ENCODE measurements at places on chromosomes 6 and 20.

GRCh38 chr6:108013787-108014439 lies 55.9 kb upstream of the SEC63 start:
- no peak for DNase-seq

DNA sequence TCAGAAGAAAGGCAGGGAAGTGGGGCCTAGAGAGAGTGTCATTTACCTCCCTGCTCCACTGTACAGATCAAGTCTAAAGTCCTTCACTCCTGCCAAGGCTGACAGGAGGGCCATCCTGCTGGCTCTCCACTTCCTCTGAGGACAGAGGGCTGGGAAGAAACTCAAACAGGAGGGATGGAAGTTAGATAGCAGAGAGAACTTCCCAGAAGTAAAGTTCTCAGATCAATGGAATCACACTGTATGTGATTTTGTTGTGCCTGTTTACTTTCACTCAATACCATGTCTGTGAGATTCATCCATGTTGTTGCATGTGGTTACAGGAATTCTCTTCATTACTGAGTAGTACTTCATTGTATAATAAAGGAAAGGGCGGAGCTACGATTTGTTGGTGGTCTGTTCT lies 32.3 kb upstream of the ZFAND3 start:
- no peak for DNase-seq

GRCh38 chr20:45823949-45824835 lies 2.9 kb downstream of the TNNC2 start:
- DNase-seq, result peak; percentile 49

GRCh38 chr6:68572525-68572924 lies 62.6 kb upstream of the ADGRB3 start:
- DNase-seq, result no peak

DNA sequence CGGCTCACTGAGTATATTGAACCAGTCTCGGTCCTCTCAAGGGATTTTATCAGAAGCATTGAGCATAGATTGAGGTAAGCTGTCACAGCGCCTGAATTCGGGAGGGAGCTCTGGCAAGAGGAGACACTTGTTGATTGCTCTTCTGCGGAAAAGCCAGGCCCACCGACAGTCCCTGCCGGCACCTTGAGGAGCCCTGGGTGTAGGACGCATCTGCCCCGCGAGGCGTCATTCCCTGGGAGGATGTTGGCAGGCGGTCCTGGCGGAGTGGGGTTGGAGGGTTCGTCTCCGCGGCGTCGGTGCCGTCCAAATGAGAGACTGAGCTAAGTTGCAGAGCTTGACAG lies 843 bp downstream of the FBXO9 start:
- DNase-seq, result no peak

GRCh38 chr6:167988945-167989841 lies 8.3 kb upstream of the KIF25 start:
- DNase-seq, result no peak

GRCh38 chr6:154908723-154909122 lies 86.4 kb upstream of the TIAM2 start:
- DNase-seq, result no peak

GRCh38 chr20:36572701-36573102 lies 695 bp upstream of the TGIF2 start:
- no peak for DNase-seq

- no peak for DNase-seq
These were observed 114.7 kb downstream of the PLCB1 start for GRCh38 chr20:8246716-8247115.

GRCh38 chr6:130424710-130425109 lies 58.9 kb downstream of the TMEM200A start:
- no peak for DNase-seq

DNA sequence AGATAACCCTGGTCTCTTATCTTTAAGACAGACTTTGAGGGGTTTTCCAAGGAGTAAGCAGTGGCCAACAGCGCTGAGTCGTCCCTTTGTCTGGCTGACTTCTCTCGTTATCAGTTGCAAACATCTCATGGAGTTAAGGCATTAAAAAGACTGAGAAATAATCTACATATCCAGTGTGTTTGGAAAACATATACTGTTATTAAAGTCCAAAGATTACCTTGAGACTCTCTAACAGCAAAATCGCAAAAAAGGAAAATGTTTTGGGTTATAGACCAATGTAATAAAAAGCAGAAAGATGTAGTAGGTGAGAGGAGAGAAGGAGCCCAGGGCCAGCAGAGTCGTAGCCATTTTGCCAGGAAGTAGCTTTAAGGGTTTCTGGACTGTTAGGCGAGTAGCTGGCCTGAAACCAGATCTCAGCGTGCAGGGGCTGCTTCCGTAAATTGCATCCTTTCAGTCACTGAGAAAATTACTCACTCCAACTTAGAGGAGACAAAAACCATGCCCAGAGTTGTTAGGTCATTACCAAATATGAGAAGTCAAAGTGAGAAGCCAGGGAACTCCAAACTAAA lies 24.6 kb downstream of the MYLK4 start:
- DNase-seq, result no peak

DNA sequence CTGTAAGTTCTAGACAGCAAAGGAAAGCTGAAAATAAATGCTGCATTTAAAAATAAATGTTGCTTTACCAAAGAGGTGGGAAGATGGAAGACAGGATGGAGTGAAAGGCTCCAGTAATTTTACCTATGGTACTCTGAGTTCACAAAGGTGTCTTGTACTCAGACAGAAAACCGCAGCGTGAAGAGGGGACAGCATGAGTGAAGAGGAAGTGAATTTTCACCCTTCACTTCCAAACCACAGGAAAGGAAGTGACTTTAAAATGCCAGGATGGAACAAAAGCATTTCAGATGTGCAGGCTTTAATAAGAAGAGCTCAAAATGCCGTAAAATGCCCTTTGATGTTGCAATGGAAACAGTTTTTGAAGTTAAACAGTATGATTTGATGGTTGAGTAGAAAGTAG lies 91.2 kb upstream of the TINAG start:
- DNase-seq, result no peak

DNA sequence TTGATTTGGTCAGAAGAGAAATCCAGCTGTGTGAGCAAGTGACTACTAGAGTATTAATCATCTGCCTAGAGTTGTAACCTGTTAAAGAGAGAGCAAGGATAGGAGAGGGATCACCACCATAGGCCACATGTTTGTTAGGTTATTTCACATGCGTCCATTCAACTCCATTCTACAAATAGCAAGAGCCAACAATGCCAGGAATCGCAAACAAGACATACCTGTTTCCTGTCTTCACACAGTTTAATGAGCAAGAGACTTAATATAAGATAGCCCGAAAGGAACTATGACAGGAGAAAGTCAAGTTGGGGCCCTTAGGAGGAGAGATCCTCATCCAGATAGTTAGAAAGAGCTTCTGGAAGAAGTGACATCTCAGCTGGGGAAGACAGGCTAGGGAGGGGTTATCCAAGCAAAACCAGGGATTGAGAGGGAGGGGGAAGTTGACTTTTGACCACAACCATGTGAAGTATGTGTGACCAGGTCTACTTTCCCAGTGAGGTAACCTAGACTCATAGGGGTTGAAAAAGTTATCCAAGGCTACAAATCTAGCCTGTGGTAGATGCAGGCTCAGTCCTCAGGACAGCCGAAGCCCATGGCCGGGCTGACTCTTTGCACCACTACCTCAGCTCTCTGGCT lies 147.4 kb downstream of the ALDH8A1 start:
- no peak for DNase-seq

GRCh38 chr6:38644951-38645350 lies 5.2 kb upstream of the BTBD9 start:
- no peak for DNase-seq

DNA sequence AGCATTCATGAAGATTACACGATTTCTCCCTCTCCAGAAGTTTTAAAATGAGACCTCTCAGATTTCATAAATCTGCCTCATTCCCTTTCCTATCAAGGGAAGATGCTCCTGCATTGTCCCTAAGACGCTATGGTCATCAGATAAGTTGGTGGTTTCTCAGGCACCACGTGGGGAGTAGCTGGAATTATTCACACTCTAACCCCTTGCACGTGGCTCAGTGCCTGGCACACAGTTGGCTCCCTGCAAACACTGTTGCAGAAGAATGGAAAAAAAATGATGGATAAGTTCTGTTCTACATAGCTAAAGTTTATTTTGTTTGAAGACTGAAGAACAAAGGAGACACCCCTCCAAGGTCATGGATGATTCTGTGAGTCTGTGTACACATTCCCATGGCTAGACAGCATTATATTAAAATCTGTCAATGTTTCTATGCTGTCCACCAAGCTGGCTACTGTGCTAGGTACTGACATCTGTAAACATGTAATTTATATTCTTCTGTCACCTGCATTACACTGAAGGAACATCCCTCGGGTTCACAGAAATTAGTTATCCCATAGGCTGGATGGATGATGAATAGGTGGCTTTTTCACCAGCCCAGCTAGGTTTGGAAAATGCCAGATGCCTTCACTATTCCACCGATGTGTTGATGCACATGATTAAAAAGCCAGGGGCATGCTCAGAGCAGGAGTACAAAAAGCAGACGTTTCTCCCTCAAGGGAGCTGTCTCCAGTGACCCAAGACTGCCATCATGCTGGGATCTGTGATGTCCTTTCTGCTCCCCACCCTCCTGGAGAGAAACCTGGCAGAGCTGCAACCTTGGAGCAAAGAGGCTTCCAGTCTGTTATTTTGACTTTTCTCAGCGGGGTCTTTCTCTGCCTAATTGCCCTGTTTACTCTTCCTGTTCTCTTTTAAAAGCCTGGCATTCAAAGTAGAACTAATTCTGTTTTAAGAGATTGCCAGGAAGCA lies 610.5 kb downstream of the UTRN start:
- DNase-seq, result no peak

DNA sequence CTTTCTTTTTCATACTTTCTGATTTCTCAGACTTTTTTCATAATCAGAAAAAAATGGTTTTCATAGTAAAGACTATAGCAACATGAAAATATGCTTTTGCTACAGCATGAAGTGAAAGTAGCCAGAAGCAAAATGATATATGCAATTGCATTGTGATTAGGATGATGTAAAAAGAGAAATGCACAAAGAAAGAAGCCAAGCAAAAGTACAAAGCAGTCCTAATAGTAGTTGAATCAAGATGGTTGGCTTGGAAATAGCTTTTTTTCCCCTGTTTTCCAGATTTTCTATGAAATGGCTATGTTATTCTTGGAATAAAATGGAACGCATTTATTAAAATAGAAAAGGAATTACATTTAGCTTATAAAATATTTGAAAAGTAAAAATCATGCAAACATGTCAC lies 77.3 kb downstream of the SEL1L2 start:
- DNase-seq, result no peak

GRCh38 chr20:6057691-6058090 lies 3.8 kb upstream of the LRRN4 start:
- DNase-seq, result no peak

DNA sequence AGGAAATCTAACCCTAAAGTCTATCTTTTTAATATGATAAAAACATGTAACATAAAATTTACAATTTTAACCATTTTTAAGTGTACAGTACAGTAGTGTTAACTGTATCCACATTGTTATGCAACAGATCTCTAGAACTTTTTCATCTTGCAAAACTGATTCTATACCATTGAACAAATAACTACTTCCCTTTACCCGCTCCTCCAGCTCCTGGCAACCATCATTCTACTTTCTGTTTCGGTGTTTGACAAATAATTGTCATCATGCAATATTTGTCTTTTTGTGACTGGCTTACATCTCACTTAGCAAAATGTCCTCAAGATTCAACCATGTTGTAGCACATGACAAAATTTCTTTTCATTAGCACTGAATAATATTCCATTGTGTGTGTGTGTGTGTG lies 203.2 kb downstream of the SIM1 start:
- no peak for DNase-seq

- DNase-seq, result no peak
These were observed 154.1 kb downstream of the GJA10 start for GRCh38 chr6:90048206-90048967.

GRCh38 chr6:155165029-155165710 lies 98.6 kb upstream of the CLDN20 start:
- no peak for DNase-seq

GRCh38 chr20:35303735-35304491 lies 11.7 kb upstream of the FAM83C start:
- peak; percentile 80 for DNase-seq

DNA sequence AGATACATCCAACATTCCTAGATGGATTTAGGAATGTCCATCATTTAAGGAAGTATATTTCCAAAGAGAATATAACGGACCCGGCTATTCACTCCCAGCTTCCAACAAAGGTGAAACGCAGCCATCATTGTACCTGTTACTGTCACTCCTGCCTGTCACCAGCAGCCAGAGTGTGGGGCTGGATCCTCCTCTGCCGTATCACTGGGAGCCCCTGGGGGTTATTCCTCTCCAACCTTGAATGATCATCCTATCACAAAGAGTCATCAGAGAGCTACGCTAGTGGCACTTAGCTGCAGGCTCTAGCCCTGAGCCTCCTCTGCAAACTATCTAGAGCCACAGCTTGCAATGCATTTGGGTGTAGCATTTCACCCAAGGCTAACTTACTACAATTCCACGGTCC lies 73.6 kb upstream of the NHSL1 start:
- DNase-seq, result no peak

DNA sequence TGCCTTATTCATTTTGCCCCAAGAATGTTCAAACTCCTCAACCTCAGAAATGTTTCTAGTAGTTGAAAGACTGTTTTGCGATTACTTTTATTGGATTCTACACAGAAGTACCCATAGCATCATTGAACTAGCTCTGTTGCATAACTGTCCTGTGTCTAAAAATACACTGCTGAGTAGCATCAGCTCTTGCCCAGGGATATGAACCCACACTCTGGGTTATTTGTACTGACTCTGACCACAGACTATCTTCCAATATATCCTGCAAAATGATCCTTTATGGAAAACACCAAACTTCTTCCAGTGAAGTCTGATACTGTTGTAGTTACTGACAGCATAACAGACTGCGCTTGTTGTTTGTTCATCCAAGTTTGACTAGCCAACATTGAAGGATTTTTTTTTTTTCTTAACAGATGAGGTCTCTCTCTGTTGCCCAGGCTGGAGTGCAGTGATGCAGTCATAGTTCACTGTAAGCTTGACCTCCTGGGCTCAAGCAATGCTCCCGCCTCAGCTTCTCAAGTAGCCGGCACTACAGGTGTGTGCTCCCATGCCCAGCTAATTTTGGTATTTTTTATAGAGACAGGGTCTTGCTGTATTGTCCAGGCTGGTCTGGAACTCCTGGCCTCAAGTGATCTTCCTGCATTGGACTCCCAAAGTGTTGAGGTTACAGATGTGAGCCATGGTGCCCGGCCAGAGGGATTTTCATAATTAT lies 49.9 kb downstream of the TULP4 start:
- no peak for DNase-seq

- no peak for DNase-seq
These were observed 8.2 kb downstream of the MAS1L start for GRCh38 chr6:29479560-29479959.

DNA sequence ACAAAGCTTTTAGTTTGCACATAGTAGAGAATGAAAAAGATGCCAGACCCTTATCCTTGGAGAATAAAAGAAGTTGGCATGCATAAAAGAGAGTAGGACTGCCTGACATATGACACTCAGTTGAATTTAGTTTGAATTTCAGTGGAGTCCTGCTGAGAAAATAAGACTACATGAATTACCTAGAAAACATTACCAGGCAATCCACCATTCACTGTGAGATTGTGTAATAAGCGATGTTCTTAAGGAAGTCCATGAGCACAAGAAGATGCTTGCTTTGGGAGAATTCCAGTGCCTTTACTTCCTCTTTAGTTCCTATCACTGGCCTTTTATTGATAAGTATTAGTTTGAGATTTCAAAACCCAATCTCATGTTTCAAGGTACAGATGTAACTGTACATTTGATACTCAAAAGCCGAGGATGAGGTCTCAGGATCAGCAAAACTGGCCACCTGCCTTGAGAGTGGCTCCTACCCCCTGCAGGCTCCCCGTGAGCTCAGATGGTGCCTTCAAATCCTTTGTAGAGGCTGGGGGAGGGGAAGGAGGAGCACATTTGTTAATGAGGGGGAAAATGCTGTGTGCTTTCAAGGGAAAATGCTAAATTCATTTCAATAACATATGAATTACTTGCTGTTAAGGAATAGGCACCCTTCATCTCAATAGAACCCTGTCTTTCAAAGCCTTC lies 11.2 kb upstream of the UNC93A start:
- DNase-seq, result no peak

Data from right hindlimb (tissue), 1 donor.